Mesenteric fat pad (tissue), 1 donor: ENCODE measurements at places on chromosomes 7 and 10. TPM values are rescaled to one million over a fixed set of nuclear protein-coding genes. Genes with fewer than 3 reads are reported as not detected.

NME8 gene
- total RNA-seq = 0.45 TPM

- no peak for DNase-seq
Observed at GRCh38 chr7:87886875-87887274, 10.6 kb downstream of the DBF4 start.

GRCh38 chr10:123459371-123460091 lies 206.6 kb upstream of the GPR26 start:
- DNase-seq = no peak

TMEM176B gene
- total RNA-seq = 57.8 TPM

DNA sequence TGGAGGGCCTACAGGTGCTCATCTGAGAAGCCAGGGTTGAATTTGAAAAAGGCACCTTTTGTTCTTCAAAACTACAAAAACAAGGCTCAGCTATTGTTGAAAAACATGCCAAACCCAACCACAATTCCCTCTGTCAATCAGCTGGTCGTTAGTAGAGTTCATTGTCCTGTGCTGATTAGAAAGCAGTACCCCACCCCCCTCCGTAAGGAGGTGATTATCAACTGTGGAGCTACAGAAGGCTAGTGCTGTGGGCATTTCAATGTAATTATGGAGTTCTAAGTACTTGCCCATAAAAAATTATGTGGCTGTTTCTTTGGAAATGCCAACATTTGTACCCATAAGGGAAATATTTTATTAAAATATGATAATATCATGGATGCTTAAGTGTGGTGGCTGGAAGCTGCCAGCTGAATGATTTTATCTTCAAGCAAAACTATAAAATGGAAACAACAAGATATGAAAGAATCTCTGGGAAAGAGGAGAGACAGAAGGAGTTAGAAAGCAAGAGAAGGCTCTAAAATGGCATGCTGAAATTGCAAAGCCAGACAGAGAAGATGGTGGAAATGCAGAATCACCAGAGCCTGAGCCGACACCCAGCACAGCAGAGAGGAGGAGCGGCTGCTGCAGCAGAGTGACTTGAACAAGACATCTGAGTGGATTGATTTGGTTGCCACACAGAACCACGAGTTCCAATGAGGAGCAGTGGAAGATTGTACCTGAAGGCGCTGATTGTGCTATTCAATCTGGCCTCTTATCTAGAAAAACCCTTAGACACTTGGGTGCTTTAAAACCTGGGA lies 179.5 kb upstream of the LRGUK start:
- no peak for DNase-seq
